ENCODE measurements at places on chromosomes 2 and 18.

DNA sequence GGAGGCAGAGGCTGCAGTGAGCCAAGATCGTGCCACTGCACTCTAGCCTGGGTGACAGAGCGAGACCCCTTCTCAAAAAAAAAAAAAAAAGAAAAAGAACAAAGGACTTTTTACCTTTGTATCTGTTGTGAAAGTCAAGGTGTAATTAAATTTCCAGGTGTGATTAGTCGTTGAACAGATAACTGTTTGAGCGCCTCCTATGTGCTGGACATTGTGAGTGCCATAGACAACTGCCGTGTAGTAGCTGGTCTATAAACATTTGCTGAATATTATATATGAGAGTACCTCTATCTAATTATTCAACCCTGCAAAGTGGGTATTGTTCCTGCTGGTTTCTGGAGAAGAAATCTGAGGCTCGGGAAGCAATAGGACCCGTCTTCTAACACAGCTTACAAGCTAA is 71.8 kb downstream of the ASAP2 start:
- DNase-seq, result no peak

- no peak for DNase-seq
These were observed 10.1 kb downstream of the RFX8 start for GRCh38 chr2:101464841-101465240.

DNA sequence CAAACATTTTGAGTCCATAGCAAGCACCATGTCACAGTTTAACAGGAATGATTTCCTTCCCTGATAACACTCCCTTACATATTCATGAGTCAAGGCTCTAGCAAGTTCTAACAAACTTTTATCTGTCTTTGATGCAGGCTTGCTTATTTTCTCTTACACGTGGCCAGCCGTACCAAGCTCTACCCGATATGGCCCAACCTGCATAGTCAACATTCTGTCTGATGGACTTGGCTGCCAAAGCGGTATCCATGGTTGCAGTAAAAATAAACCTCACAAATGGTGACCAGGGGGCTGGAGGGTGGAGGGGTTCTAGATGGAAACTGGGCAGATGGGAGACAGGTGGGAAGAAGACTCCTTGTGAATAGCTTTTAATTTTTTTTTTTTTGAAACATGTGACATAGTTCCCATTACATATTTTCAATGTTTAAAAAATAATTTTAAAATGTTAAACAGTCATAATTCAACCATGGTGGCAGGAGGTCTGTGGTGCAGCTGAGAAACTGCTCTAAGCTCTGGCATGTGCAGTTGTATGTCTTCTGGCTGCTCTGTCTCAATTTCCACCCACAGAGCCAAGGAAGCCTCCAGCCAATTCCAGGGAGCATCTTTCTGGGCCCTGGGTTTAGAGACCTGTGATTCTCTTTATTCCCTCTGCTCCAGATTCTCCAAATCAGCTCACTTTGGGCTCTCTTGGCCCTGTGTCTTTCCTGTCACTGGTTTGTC is 20.7 kb upstream of the CXCR1 start:
- DNase-seq, result no peak

DNA sequence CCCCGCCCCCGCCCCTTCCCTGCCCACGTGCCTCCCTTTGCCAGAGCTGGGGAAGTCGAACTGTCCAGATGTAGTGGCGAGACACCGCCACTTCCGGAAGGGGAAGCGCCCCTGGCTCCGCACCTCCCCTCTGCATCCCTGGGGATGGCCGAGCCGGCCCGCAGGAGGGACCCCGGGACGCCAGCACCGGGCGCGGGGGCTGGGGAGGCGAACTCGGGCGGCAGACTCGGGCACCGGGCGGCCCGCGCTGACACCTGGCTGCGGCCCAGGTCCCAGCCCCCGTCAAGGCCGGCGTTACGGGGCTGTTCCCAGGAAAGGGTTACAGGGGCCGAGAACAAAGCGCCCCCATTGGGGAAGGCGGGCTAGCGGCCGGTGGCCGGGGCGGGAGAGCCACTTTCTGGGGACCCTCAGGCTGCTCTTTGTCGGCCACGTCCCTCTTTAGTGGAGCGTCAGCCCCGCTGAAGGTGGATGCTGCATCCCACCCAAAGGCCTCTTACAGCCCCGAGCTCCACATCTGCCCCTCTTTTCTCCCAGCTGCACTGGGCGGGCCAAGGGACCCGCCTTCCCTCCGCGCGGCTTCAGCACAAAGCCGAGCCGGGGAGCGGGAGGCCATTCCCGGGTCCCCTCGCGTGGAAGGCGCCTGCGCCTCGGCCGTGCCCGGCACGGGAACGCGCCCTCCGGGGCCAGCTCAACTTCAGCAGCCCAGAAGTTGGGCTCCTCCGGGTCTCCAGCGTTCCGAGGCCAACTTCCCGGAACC is 1.3 kb downstream of the SDC1 start:
- peak; percentile 50 for DNase-seq

DNA sequence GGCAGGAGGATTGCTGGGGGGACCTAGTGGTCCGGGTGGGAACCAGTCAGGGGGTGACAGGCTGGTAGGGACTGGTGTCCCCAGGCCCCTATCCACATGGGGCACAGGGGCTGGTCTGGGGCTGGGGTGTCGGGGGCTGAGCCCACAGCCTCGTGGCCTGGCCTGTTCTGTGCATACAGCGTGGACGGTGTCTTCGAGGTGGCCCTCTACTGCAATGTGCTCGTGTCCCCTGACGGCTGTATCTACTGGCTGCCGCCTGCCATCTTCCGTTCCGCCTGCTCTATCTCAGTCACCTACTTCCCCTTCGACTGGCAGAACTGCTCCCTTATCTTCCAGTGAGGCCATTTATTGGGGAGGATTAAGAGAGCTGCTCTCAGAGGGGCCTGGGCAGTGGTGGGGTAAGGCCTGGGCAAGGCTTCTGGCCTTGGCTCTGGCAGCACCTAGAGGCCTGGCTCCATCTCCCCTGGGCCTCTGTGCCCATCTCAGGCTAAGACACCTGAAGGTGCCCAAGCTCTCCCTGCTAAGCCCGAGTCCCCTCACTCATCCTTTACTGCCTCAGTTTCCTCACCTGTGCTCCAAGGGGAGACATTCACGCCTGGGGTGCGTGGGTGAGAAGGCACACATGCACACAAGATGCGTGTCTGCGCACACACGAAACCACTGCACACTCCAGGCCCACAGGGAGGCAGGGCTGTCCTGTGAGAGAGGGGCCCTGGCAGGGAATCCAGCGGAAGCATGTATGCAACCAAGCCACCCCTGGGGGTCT is 1.9 kb downstream of the CHRNG start:
- DNase-seq, result no peak

DNA sequence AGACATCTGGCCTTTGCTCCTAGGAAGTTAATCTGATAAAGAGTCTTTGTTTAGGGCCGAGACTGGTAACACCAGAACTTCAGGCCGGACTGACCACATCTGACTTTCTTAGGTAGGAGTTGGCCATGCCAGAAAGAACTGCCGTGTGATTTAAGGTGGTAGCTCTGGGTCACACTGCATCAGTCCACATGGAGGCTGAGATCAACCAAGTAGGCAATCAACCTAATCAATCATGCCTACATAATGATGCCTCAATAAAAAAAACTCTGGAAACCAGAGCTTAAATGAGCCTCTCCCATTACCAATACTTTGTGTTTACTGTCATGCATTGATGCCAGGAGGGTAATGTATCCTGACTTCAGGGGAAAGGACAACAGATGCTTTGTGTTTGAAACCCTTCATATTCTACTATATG is 44.1 kb upstream of the ORC2 start:
- DNase-seq, result no peak

DNA sequence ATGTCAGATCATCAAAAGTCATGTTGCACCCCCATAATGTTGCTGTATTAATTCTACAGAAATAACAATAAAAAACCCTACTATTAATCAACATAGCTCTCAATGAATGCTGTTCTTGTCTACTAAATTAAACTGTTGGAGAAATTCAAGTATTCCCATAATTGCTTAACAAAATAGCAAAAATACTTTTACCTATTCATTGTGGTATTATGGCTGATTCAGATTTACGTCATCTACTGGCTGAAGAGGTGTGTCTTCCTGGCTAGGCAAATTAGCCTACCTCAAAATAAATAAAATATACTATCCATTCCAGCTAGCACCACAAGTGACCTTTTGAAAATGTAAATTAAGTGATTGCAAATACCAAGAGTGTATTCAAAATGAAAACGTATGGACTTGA is 249.4 kb downstream of the MEIS1 start:
- DNase-seq, result no peak

DNA sequence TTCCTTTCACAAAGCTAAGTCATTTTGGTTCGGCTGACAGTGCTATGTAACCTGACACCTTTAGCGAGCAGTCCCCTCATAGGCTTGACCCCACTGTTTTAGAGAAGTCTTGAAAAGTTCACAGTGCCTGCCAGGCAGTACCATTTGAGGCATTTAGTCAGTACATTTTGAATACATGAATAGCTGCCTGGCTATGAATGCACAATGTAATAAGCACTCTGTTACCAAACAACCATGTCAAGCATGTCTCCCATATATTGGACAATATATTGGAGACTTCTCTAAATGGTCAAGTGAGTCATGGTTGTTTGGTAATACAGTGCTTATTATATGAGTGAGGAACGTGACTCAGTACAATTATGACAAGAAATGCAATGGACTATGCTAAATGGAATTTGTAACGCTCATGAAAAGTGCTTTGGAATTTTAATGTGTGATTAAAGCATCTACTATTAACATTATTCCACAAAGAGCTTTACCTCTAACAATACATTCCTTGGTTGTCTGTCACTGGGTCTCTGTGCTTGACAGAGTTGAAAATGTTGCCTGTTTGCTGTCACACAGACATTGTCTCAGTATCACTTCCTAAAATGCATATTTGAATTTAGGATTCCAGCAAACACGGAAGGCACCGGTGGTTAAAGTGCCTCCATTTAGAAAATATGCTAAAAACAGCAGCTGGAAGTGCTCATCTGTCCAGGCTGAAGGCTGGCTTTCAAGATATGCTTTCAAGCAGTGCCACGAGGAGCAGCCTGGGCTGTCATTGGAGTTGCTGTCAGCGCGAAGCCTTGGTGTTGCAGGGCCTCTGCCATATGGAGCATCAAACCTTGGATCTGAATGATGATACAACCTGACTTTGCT is 458.6 kb downstream of the FBXO15 start:
- DNase-seq, result peak; percentile 93

DNA sequence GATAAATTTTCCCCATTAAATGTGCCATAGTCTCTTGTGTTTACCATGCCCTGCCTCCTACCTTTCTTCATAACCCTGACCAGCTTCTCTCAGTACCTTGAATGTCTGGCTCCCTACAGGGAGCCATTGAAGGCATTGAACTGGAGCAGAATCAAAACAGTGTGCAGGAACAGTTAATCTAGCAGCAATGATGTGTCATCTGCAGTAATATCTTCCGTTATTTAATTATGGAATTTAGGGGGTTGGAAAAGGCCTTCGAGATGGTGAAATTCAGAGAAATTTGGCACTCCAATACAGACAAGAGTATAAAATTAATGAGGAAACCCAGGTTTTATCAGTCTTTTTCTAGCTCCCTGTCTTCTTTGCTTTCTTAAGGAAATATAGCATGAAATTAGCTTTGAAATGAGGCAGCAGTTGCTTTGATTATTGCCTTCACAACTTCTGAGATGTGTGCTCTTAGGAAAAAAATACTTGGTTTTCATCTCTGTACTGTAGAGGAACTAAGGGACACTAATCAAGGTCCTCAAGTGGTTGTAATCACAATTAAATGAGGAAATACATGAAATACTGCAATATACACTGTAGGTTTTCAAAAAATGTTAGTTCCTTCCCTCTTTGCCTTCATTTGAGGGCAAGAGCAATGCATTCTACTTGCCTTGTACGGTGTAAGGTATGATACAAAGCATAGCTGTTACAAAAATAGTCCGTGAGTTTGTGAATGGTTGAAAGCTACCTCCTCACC is 369.1 kb downstream of the SETBP1 start:
- peak; percentile 5 for DNase-seq

- DNase-seq, result no peak
These were observed 123.2 kb downstream of the CAPN13 start for GRCh38 chr2:30684026-30684425.

DNA sequence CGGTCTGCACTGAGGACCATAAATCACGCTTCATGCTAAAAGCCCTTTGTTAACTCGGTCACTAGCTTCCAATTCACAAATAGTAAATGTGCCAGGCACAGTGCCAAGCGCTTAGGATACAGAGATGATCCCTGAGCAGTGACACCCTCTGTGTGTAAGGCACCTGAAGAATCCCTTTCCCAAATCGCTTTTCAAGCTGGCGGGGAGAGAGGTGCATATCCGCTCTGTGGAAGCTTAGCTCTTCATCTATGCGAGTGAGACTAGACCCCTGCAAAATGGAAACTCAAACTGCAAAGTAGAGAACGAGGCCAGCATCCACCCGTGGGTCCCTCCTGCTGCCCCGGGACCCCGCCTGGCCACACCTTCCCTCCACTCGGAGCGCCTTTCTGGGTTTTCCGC is 2.4 kb downstream of the PIEZO2 start:
- DNase-seq, result no peak

DNA sequence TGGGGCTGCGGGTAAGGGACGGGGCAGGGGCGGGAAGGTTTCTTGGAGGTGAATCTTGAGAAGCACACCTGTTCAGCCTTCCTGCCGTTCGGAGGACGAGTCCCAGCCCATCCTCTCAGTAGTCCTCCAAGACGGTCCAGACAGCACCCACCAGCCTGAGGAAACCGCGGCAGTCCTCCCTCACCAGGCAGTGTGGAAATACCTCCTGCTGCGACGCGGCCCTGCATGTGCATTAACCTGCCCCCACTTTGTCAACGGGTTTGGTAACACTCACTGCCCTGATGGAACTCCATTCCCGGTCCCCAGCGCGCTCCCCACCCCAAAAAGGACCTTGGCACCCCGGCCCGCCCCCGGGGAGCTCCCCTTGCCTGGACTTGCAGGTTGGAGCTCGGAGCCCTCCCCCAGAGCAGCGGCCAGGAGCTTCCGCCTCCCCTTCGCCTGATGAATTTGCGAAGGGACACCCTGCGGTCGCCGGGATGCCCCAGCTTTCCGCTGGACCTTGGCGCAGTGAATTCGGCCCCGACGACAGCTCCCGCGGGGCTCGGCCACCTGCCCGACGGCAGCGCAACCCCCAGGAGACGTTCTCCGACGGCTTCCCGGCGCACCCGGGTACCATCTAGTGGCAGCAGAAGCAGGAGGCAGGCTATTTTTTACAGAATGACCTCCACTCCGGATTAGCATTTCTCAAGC is 31.5 kb downstream of the ACVR1C start:
- DNase-seq, result peak; percentile 23

GRCh38 chr18:48318436-48318835 is 90.7 kb downstream of the ZBTB7C start:
- no peak for DNase-seq

DNA sequence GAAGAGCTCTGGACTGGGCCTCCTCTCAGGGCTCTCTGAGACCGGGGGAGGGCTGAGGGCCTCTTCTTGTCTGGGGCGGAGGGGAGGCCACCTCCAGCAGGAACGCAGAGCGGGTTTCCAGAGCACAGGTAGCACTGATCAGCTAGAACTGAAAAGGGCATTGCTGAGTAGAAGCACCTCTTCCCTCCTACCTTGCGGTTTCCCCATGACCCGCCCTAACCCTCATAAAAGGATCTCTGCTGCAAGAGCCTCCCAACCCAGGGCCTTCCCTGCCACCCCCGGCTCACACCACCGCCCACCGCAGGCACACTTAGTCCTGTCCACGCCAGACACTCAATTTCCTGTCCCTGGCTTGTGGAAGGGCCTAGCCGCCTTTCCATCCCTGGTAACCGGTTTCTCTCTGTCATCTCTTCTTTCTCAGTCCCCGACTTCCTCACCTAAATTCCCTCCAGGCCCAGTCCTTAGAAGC is 966 bp downstream of the ADCY3 start:
- no peak for DNase-seq

GRCh38 chr2:197838036-197838435 is 33.6 kb downstream of the PLCL1 start:
- DNase-seq, result peak; percentile 40

Data from astrocyte of the spinal cord (primary cell).